ENCODE measurements at places on chromosomes 1 and 21.

- no peak for DNase-seq
These were observed 61.3 kb upstream of the ARTN start for GRCh38 chr1:43872280-43872679.

DNA sequence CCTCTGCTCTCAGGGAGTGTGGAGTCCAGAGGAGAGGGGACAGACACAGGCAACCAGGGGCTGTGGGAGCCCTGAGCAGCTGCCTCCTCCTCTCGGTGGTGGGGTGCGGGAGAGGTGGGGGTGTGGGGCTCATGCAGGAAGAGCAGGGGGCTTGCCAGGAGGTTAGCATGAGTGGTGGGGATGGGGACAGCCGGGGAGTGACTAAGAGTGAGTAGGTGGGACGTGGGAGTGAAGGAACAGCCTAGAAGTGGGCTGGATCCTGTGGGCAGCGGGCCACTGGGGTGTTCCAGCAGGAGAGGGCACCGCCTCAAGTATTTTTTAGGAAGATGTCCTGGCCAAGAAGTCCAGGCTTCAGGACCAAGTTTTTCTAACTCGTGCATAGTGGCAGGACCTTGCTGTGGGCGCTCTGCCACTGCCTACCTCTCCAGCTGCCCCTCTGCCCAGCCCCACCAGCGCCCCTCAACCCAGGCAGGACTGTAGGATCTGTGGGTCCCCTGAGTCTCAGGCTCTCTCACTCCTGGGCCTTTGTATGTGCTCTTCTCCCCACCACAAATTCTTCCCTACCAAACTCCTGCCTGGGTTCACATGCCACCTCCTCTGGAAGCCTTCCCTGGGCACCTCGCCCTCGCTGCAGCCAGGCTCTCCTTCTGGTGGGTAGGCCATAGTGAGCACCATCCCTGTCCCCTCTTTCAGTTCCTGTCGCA is 18.8 kb upstream of the LHX4 start:
- no peak for DNase-seq

- DNase-seq: no peak
These were observed 894.6 kb upstream of the NEGR1 start for GRCh38 chr1:73176902-73177301.

DNA sequence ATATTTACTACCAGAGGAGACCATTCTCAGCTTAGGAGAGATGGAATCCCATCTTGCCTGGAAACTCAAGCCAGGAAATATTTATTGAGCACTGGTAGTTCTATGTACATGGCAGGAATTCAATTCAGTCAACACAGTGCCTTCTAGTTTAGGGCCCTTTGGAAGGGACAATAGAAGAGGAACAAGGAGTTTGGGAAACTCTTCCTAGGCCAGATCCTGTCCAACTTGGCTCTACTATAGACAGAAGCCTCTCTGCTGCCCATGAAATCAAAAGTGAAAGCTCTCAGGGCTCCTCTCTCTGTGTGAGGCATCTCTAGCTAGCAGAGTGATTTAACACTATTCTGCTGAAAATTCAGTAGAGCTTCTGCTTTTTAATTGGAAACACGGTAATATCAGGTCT is 244.6 kb upstream of the MAP1LC3C start:
- DNase-seq: no peak

DNA sequence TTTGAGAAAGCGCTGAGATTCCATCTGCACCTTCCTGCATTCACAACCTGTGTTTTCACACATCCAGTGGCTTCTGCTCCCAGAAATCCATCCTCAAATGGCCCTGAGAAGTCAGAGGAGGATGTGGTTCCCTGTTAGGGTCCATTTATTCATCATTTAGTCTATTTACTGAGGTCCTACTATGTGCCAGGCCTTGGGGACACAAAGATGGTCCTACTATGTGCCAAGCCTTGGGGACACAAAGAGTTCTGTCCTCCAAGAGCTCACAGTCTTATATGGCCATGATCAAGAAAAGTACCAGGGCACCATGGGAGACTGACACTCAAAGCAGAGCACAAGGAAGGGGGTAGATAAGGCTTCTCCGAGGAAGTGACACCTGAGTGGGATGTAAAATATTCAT is 147.1 kb upstream of the ATP1B1 start:
- DNase-seq: no peak

DNA sequence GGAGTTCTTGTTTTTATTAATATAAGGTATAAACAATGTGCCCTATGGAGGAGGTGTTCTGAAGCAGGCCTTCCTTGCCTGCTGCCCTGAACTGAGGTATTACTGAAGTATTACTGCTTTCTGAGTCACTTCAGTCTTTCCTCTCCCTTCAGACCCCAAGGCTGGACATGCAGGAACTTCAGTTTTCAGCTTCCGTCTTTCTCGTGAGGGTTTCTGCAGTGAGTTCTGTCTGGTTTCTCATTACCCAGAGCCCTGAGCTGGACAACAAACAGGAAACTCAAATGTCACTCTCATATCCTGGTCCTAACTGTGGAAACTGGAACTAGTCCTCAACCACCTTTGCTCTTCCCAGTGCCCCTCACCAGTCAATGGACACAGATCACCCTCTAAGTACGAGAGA is 46.8 kb downstream of the ELAVL4 start:
- DNase-seq: no peak

- DNase-seq: no peak
These were observed 27.2 kb upstream of the SLC22A15 start for GRCh38 chr1:115949156-115949555.

GRCh38 chr1:162191396-162192305 is 122.2 kb downstream of the NOS1AP start:
- DNase-seq: no peak

GRCh38 chr1:185376288-185376687 is 59.2 kb upstream of the IVNS1ABP start:
- DNase-seq: no peak

DNA sequence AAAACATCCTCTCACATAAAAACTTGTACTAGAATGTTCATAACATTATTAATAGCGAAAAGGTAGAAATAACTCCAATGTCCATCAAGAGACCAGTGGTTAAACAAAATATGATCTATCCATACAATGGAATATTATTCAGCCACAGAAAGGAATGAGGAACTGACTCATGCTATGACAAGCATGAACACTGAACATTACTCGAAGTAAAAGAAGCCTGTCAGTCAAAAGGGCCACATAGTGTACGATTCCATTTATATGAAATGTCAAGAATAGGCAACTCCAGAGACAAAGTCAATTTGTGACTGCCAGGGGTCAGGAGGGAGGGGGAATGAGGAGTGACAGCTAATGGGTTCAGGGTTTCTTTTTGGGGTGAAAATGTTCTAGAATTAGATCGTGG is 2.3 kb downstream of the VPS26C start:
- no peak for DNase-seq

GRCh38 chr1:212098310-212098709 is 62.8 kb downstream of the DTL start:
- no peak for DNase-seq

DNA sequence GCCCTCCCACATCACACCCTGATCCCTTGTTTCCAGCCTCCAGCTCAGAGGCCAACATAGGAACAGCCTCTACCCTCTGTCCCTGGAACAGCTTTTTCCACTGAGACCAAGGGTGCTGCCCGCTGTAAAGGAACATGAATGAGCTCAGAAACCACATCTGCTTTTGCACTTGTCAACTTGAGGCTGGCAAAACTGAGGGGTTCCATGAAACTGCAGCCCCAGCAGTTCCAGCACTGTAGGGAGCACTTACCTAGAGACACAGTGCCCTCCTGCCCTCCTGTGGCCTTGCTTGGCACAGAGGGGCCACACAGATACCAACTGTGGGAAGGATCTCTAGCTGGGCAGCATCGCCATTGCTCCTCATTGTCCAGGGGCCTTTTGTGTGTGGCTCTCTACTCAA is 51.7 kb downstream of the ITPKB start:
- no peak for DNase-seq

GRCh38 chr1:235937123-235937522 is 70.4 kb upstream of the LYST start:
- DNase-seq: no peak

- DNase-seq: no peak
These were observed 42.6 kb upstream of the PTGS2 start for GRCh38 chr1:186722711-186723309.

DNA sequence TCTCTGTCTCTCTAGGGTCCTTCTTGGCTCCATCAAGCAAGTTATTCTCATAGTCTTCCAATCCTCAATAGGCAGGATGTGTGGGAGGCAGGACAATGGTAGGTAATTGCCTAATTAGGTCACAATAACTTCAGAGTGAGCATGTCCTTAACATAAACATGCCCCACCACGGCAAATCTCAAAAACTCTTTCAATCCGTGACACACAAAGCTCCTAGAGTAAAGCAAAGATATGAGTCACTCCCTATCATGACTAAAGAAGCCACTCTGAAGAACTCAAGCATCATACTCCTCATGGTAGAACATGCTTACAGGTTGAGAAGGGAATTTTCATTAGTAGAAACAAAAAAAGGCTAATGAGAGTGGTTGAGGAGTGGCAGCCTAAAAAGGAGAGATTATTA is 4.9 kb downstream of the HAO2 start:
- no peak for DNase-seq

- no peak for DNase-seq
These were observed 182.1 kb downstream of the MRPL39 start for GRCh38 chr21:25425156-25425555.

GRCh38 chr1:32063261-32063681 is 9.5 kb upstream of the TMEM39B start:
- no peak for DNase-seq

DNA sequence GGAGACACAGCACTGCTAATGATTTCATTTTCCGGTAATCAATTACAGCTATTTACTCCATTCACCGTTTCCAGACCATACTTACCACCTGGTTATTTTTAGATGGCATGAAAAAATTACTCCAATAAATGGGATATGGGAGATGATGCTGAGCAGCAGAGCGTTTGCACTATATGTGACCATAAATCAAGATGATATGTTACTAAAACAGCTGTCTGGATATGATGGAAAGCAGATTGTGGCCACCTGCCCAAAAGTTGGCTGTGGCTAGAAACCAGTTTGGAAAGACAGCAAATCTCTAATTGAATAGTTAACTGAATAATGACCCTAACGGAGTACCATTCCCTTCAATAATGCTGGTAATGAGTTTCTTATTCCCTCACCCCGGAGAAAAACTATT is 22.5 kb upstream of the KCTD3 start:
- no peak for DNase-seq

DNA sequence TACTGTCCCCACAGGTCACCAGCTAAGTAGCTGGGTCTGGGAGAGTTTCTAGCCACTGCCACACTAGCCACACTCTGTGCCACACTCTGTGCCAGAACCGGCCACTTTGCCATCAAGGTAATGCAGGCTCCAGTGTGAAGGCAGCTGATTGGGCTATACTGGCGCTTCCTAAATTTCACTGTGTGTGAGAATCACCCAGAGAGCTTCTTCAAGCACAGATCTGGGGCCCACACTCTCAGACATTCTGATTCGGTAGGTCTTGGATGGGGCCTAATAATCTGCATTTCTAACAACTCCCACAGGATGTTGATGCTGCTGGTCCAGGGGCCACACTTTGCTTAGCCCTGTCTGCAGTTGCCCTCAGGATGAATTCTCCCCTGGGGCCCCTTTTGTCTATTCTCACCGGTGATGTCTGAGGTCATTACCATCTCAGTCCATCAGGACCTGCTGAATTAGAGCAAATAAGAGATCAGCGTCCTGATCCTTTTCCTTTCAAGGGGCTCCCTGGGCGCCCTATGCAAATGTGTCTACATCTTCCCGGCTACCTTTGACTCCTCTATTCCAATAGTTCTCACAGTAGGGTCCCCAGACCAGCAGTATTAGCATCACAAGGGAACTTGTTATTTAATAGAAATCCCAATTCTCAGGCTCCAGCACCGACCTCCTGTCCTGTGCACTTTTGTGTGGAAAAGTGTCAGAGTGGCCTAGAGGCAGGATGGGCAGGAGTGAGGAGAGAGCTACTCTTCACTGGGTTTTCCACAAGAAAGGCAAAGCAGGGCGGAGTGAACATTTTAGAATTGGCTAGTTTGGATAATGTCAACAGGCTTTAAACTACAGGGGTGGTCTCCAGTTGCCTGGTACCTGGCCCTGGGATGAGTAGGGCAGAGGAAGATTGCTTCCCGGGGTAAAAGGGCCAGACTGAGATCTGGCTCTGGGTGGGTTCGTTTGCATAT is 24.7 kb upstream of the LRRN2 start:
- DNase-seq: no peak

GRCh38 chr1:1183833-1184775 is 10.4 kb downstream of the TTLL10 start:
- no peak for DNase-seq

DNA sequence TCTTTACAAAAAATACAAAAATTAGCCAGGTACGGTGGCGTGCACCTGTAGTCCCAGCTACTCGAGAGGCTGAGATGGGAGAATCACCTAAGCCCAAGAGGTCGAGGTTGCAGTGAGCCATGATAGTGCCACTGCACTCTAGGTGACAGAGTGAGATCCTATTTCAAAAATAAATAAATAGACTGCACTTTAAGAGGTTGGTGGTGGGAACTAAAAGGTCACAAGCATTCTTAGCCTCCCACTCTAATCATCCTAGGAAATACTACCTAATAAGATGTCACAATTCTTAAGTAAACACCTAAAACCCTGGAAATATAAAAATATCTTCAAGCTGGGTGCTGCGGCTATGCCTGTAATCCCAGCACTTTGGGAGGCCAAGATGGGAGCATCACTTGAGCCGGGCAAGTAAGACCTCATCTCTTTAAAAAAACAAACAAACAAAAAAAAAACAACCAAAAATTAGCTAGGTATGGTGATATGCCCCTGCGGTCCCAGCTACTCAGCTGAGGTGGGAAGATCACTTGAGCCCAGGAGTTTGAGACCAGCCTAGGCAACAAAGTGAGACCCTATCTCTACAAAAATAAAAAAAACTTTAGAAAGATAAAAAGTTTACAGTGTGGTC is 4.1 kb downstream of the DCAF8 start:
- no peak for DNase-seq

DNA sequence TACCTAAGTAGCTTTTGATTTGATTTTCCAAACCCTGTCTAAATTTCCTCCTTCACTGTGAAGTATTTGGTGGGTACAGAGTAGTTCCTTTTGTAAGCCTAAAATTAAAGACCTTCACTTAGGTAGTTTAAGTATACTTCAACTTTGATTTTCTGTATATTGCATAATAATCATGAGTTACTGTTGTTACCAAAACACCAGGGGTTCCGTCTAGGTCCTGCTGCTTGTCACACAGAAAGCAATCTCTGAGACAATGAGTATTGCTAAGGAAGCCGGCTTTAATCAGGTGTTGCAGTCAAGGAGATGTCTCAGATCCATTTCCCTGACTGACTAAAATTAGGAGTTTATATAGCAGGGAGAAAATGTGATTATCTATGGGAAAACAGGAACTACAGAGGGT is 15.3 kb downstream of the RPS6KC1 start:
- DNase-seq: no peak

DNA sequence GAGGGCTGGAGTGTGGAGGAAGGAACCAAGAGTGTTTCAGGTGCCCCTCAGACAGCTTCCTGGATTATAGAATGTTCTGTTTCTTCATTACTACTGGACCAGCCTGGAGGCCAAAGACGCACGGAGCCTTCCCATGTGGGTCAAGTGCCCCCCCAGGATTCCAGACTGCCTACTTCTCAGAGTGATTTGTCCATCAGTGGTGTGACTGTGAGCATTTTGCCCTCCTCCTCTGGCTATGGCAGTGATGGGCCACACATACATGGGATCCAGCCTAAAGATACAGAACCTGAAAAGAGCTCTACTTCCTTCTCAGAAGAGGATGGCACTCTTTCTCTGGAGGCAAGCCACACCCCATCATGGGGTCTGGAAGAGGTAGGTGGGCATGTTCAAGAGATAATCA is 64.9 kb downstream of the MACF1 start:
- no peak for DNase-seq

GRCh38 chr1:230109895-230110667 is 43.0 kb downstream of the GALNT2 start:
- peak; percentile 12 for DNase-seq

Measured in stimulated activated CD4-positive, alpha-beta T cell treated with anti-CD3 and anti-CD28 coated beads, TNF-alpha, amount 100 ng/mL, for 1 hour (primary cell).